ENCODE measurements at places on chromosomes 2 and 18. TPM values are rescaled to one million over a fixed set of nuclear protein-coding genes. Genes with fewer than 3 reads are reported as not detected.

The IGFBP5 gene
- 0.65 TPM for total RNA-seq

The SP100 gene
- 179 TPM for total RNA-seq

The MAIP1 gene
- 26.1 TPM for total RNA-seq

The POTEF gene
- 0.33 TPM for total RNA-seq

The HNRNPA3 gene
- total RNA-seq = 44.4 TPM

The DPP4 gene
- total RNA-seq = 16.0 TPM

The PPP1CB gene
- 131 TPM for total RNA-seq

The RIT2 gene
- total RNA-seq = not detected

Data from vein endothelial cell (primary cell).